ENCODE measurements at places on chromosomes 2 and 18.

DNA sequence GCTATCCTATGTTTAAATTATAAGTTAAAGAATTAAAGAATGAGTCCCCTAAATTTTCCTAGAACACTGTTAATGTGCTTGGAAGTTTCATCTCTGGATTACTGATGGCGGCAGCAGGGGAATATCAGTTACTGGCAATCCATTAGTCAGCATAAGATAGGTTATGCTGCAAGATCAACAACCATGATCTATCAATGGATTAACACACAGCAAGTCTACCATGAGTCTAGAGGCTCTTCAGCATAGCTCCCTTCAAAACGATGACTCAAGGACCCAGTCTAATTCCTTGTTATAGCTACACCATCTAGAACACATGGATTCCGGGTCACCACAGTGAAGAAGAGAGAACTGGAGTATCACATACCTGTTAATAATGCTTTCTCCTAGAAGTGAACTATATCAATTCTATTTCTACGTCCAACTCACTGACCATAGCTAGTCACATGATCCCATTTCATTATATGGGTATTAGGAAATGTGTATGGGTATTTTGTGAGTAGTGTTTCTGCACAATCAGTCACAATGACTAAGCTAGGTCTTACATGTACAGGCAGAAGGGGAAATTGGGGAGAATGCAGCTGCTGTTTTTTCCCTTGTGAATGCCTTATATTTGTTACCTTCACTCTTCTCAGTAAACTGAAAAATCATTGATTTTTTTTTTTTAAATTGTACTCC lies 108.3 kb upstream of the MAPRE2 start:
- no peak for DNase-seq

DNA sequence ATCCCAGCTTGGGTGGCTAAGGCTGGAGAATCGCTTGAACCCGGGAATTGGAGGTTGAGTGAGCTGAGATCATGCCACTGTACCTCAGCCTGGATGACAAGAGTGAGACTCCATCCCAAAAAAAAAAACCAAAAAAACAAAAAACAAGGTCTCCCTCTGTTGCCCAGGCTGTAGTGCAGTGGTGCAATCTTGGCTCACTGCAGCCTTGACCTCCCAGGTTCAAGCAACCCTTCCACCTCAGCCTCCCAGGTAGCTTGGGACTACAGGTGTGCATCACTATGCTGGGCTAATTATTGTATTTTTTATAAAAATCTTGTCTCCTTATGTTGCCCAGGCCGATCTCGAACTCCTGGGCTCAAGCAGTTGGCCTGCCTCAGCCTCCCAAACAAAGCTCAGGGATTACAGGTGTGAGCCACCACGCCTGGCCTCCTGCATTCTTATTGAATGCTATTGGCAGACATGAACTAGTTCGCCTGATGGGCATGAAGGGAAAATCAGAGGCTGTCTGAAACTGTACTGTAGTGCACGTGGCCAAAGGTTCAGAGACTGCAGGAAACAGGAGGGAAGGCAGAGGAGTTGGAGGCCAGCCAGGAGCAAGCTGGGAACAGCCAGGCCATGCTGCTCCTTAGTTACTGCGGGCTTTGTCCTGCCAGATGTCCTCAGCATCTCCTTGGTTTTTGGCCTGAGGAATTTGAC lies 16.0 kb upstream of the ASXL2 start:
- no peak for DNase-seq

DNA sequence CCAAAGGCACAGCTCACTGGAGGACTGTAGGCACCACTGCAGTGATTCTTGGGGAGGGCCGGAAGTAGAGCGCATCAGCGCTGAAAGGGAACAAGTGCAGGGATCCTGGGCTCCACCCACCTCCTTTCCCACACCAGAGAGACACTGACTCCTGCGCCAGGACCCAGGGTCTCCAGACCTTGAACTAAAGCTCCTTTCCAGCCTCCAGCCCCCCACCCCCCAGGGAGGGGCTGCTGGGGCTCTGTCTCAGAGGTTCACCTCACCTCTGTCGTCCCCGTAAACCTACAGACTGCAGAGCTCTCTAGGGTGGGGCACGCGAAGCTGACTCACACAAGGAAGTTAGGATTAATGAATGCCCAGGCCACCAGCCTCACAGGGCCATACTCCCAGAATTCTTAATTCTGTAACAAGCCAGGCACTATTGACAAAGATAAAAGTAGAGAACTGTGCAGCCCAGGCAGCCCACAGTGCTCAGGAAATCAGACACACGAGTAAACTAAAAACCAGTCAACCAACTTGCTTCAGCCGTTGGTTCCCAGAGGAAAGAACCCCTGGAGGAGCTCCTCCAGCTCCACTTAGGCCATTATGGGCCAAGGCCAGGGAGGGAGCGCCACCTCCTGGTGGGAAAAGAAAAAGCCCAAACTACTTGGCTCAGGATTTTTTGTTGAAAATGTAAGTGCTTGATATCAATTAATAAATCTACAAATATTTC lies 45.1 kb upstream of the ACAA2 start:
- DNase-seq, result peak; percentile 52

- no peak for DNase-seq
Observed at GRCh38 chr2:234060236-234060635, 9.7 kb downstream of the SPP2 start.

GRCh38 chr18:13320096-13320495 lies 101.5 kb downstream of the LDLRAD4 start:
- no peak for DNase-seq

DNA sequence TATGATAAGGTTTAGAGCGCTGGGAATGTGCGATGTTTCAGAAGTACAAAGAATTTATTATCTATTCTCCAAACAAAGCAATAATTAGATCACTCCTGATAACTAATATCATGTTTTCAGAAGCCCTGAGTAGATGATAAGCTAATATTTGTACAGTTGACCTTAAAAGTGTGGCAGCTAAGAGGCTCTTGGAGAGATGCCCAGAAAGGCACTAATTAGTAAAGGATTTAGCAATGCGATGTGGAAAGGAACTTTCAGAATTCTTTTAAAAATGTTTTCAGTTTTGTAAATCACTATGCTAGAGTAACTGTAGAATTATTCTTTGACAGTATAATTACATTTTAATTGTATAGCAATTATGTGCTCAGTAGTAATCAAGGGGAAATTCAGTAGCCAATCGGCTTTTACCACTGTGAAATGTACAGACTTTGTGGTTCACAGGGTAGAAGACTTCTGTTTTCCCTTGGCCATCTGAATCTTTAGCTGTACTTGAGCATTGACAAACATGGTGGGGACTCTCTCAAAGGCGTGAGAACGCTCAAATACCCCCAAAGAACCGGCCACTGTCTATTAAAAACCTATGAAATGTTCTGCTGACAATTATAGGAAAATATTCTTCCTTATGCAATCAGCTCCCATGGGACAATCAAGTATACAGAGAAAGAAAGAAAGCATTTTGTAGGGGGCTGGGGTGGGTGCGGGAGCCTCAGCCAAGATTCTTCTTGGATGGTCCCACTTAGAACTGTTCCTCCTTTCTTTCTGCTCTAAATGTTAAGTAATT lies 262.8 kb upstream of the AGAP1 start:
- no peak for DNase-seq

GRCh38 chr18:50742952-50743351 lies 76.9 kb downstream of the MRO start:
- DNase-seq, result no peak

- DNase-seq, result no peak
Observed at GRCh38 chr2:144583381-144583729, 63.4 kb upstream of the ZEB2 start.

- DNase-seq, result no peak
Observed at GRCh38 chr2:230797515-230798495, 66.9 kb upstream of the ITM2C start.

GRCh38 chr2:86283411-86284030 lies 53.9 kb downstream of the REEP1 start:
- no peak for DNase-seq

- peak; percentile 46 for DNase-seq
Observed at GRCh38 chr2:60555783-60556139, 2.3 kb upstream of the BCL11A start.

DNA sequence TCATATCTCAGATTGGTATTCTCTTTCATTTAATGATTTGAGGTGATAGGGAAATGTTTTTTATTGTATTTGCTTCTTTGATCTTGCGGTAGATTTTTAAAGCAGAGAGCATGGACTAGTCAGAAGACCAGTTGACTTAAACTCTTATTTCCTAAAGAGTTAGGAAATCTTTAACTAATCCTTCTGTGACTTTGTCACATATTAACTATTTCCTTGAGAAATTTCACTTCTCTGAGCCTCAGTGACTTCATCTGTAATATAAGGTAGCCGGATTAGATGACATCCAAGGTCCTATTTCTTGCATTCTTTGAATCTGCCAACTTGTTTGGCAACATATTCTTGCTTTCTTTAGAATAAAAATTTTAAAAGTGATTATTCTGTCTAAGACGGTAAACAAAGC lies 55.6 kb downstream of the MTX2 start:
- DNase-seq, result no peak

DNA sequence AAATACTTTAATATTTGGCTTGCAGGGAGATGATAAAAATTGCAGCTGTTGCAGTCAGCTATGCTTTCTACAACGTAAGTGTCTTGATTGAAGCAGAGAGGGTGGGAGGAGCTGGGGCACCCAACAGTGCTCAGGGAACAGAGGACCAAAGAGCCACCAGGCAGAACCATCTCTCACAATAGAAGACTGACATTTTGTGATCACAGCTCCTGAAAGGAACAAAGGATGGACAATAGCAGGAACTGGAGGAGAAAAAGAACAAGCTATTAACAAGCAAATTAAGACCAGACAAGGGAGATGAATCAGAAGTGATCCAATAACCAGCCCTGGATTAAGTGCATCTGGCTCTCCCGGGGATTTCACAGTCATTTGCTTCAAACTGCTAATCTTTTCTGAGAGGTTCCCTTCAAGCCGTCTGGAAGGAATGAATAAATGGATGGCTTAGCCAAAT lies 65.7 kb upstream of the SMAD2 start:
- DNase-seq, result no peak

- no peak for DNase-seq
Observed at GRCh38 chr2:203789618-203790017, 78.0 kb upstream of the CTLA4 start.
